Upper lobe of left lung (tissue), 6 donors: ENCODE measurements at places on chromosomes 4 and X. TPM values are rescaled to one million over a fixed set of nuclear protein-coding genes. Genes with fewer than 3 reads are reported as not detected.

The GPR119 gene
- not detected for total RNA-seq

The ASB5 gene
- not detected for total RNA-seq

The NPFFR2 gene
- not detected for total RNA-seq

The MTTP gene
- total RNA-seq = not detected

The SPATA4 gene
- total RNA-seq = 1.0 TPM

The SAGE1 gene
- not detected for total RNA-seq

The OGT gene
- 233 TPM for total RNA-seq

The UCHL1 gene
- total RNA-seq = 2.4 TPM

The CENPE gene
- 1.4 TPM for total RNA-seq

The POF1B gene
- total RNA-seq = 1.1 TPM

The TLL1 gene
- total RNA-seq = 7.1 TPM

The UGT2B15 gene
- total RNA-seq = not detected

The SRPX gene
- total RNA-seq = 32.9 TPM

The MAGEB6 gene
- total RNA-seq = not detected

The MAP7D2 gene
- under 0.01 TPM for total RNA-seq

The USP26 gene
- total RNA-seq = not detected

The TMEM271 gene
- total RNA-seq = not detected

The TLR10 gene
- total RNA-seq = not detected

The KLHL4 gene
- total RNA-seq = 0.92 TPM

The USP27X gene
- total RNA-seq = 1.0 TPM

The FGA gene
- total RNA-seq = 30.7 TPM

The UPF3B gene
- total RNA-seq = 3.5 TPM

The CDK16 gene
- 88.8 TPM for total RNA-seq

The FAM241A gene
- 1.9 TPM for total RNA-seq

The COX7B gene
- 16.8 TPM for total RNA-seq

The SSX4B gene
- not detected for total RNA-seq

The UGT2B17 gene
- total RNA-seq = not detected

The USP17L11 gene
- total RNA-seq = not detected

The ERAS gene
- not detected for total RNA-seq

The S100G gene
- not detected for total RNA-seq

The HADH gene
- total RNA-seq = 57.1 TPM

The RAI2 gene
- total RNA-seq = 20.8 TPM

The PPM1K gene
- 26.4 TPM for total RNA-seq

The STOX2 gene
- 18.5 TPM for total RNA-seq

The VEGFC gene
- total RNA-seq = 5.6 TPM

The AFF2 gene
- total RNA-seq = 17.4 TPM

The NEXMIF gene
- total RNA-seq = 0.49 TPM

The GABRA4 gene
- total RNA-seq = not detected

The HTN1 gene
- total RNA-seq = not detected

The CCNB3 gene
- total RNA-seq = 0.78 TPM

The CYLC1 gene
- not detected for total RNA-seq

The COL25A1 gene
- 0.79 TPM for total RNA-seq

The PASD1 gene
- not detected for total RNA-seq

The SPACA5 gene
- total RNA-seq = not detected
